ENCODE measurements at places on chromosomes 5 and 9. TPM values are rescaled to one million over a fixed set of nuclear protein-coding genes. Genes with fewer than 3 reads are reported as not detected.

GRCh38 chr9:115747731-115748130 lies 405.9 kb upstream of the PAPPA start:
- no peak for DNase-seq

DNA sequence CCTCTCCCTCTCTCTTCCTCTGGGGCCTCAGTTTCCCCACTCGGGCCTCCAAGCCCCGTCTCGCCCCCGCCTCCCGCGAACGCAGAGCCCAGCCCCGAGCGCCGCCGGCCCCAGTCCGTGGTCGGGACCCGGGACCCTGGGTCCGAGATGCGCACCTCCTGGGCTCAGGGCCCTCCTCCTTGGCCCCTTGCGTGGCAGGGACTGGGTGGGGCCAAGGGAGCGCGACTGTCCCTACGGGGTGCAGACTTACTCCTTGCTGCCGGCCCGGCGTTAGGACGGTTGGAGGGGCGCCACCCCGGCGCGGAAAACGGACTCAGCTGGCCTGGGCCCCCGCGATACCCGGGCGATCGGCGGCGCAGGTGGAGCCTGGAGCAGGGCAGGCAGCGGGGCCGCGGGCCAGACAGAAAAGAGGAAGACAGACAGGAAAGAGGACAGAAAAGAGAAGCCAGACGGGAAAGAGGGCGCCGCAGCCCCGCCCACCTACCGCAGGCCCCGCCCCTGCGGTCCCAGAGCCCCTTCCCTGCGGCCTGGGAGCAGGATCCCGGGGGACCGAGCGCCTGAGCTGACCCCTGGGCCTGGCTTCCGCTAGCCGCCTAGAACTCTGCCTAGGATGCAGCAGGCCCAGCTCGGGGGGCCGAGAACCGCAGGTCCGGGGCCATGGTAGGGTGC lies at the start of gene GBGT1:
GBGT1 (minus strand) TSS at position 411 of the 669 bp plus-strand sequence. CDS start 1,502 bp downstream, outside the sequence.
- no peak for DNase-seq

DNA sequence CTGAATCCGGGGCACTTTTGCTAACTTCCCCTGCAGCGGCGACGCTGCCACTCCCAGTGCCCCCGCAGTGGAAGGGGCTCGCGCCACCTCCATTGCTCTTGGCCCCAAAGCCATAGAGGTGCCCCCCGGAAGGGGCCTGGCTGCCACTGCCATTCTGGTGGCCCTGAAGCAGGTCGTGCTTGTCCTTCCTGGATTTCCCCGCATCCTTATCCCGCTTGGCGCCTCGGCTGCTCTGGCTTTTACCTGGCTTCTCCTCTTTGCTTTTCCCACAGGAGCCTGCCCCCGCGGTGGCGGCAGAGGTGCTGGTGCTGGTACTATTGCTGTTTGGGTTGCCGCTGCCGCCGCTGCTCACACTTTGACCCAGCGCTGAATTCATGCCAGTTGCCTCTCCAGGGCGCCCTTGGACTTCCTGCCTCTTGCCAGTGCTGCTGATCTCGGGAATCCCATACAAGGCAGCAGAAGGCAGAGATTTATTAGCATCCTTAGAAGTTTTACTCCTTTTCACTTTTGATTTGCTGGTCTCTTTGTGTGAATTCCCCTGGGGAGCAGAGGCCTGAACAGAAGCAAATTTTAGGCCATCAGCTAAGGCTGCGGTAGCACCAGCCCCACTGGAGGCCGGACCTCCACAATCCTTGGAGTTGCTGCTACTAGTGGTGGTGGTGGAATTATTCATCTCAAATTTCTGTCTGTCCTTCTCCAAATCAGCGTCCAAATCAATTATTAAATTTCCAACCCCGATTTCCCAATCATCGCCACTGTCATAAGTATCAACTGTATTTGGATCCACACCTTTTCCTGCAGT lies 2.1 kb downstream of the ZNF608 start:
- DNase-seq, result no peak

- DNase-seq, result no peak
These were observed 5.0 kb downstream of the SRD5A1 start for GRCh38 chr5:6638236-6638635.

- DNase-seq, result no peak
These were observed 32.8 kb upstream of the BASP1 start for GRCh38 chr5:17184588-17184987.

DNA sequence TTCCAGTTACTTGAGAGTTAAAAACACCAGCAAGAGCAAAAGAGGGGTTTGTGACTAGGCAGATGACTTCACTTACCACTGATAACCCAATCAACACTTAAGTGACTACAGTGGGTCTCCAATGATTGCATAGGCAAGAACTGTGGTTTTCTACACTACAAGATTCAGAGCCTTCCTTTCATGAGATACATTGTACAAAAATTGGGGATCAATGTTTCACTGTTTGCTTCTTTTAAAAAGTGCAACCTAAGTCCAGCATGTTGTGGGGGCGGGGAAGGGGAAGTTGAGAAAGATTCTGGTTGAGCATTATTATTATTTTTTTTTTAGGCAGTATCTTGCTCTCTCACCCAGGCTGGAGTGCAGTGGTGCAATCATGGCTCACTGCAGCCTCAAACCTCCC lies 3.6 kb downstream of the IQGAP2 start:
- no peak for DNase-seq

DNA sequence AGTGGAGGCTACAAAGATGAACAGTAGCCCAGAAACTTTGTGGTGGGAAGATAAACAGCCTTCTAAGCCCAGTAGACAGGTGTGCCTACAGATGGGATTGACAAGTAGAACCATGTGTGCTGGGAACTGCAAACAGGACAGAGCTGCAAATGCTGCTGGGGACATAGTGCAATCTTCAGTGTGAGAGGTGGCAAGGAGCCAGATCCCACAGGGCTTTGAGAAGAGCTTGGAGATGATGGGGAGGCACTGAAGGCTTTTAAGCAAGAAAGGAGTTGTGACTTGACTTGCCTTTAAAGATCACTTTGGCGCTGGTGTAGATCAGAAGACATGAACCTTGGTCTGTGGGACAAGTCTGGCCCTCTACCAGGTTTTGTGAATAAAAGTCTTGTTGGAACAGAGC lies 675.2 kb downstream of the ACTL7B start:
- DNase-seq, result no peak

DNA sequence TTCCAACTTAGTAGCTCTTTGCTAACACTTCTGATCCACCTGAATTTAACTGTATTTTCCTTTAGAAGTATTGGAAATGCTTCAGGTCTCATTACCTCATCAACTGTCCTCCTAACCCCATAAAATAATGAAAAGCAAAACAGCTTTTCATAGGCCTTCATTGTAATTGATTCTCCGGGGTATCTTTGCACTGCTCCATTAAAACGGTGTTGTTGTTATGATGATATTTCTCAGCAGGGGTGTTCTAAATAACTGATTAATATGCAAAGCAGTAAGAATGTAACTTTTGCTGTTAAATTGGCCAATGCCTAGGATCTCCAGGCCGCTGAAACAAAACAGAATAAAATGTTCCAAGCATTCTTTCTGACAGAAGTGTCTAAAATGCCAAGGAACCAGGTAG lies 1983.2 kb downstream of the EFNA5 start:
- DNase-seq, result no peak

- DNase-seq, result no peak
These were observed 223.1 kb downstream of the GNA14 start for GRCh38 chr9:77424993-77425392.

GRCh38 chr9:8652255-8652654 lies 852.7 kb upstream of the DMAC1 start:
- DNase-seq, result no peak

- DNase-seq, result no peak
These were observed 2.5 kb downstream of the TJP2 start for GRCh38 chr9:69176471-69177171.

- no peak for DNase-seq
These were observed 707 bp downstream of the RMND5B start for GRCh38 chr5:178131446-178131996.

- no peak for DNase-seq
These were observed 159.1 kb upstream of the ACOT12 start for GRCh38 chr5:81552852-81553566.

DNA sequence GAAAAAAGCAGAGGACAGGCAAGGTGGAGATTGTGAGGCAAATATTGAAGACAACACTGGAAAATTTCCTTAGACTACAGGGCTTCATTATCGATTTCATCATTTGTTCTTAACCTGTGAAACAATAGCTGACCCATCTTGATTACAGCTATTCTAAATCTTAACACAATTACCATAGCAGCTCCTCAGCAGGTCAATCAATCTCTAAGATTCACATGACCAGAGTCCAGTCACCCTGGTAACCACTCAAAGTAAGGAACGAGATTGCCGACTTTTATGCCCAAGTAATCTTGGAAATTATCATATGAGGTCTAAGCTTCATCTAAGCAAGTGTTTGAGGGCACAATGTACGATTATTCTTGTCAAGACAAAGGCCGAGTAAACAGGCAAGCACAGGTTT lies 93.8 kb downstream of the TTC39B start:
- no peak for DNase-seq

DNA sequence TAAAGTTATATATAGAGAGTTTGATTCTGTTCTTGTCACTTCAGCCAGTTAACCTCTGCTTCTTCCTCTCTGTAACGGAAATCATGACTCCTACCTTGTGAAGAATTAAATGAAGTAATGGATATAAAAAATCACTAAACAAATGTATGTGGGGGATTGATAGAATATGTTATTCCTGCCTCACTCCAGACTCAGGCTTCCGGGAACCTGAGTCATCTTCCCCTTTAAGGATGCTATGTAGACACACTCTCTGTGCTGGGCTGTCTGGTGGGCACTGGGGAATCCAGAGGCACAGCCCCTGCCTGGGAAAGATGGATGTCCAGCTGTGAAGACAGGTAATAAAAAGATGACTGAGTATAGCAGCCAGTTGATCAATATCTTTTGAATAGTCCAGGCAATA lies 77.4 kb downstream of the ZNF618 start:
- no peak for DNase-seq

GRCh38 chr5:17415321-17415758 lies 82.7 kb upstream of the TAF11L2 start:
- no peak for DNase-seq

DNA sequence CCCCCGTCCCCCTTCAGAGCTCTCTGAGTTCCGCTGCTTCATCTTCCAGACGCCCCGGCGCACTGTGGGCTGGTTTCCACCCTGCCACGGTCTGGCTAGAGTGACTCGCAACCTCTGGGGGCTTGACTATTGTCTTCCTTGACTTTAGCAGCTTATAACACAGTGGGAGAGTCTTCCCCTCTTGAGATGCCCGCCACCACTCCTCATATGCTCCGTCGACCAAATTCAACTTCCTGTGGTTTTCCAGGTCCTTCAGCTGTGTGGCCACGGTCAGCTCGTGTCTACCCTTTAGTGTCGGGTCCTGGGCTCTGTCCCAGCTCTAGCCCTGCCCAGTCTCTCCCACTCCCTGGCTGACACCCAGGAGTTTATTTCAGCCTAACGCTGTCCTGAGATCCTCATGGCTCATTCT lies 28.2 kb upstream of the NCS1 start:
- no peak for DNase-seq

- no peak for DNase-seq
These were observed 189.4 kb downstream of the CCDC192 start for GRCh38 chr5:127892467-127893207.

- DNase-seq, result no peak
These were observed 182.8 kb downstream of the SEMA5A start for GRCh38 chr5:9363026-9363425.

DNA sequence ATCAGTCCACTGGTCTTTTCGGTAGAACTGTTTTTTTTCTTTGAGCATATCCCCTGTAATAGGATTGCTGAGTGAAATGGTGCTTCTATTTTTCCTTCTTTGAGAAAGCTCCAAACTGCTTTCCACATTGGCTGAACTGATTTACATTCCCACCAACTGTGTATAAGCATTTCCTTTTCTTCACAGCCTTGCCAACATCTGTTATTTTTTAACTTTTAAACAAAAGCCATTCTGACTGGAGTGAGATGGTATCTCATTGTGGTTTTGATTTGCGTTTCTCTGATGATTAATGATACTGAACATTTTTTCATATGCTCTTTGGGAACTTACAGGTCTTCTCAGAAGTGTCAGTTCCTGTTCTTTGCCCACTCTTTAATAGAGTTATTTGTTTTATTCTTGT lies 764.7 kb downstream of the MTRR start:
- DNase-seq, result no peak

DNA sequence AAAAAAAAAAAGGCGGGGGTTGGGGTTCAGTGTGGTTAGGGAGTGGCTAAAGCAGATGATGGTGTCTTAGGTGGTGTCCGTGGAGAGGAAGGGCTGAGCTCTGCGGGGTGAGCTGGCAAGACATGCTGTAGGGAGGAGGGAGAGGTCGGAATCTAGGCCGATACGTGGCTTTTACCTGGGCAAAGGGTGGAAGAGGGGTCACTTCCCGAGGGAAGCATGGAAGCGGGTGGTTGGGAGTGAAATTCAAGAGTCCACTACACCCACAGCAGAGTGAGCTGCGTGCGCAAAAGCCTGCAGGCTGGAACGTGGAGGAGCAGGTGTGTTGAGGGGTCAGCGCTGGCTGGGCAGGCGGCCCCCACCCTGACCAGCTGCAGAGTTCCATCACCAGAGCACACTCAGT lies 17.8 kb downstream of the TBC1D9B start:
- DNase-seq, result no peak

GRCh38 chr5:6222121-6222520 lies 156.2 kb downstream of the MED10 start:
- DNase-seq, result no peak

GRCh38 chr5:97297063-97297703 lies 114.1 kb upstream of the RIOK2 start:
- DNase-seq, result peak; percentile 33

DNA sequence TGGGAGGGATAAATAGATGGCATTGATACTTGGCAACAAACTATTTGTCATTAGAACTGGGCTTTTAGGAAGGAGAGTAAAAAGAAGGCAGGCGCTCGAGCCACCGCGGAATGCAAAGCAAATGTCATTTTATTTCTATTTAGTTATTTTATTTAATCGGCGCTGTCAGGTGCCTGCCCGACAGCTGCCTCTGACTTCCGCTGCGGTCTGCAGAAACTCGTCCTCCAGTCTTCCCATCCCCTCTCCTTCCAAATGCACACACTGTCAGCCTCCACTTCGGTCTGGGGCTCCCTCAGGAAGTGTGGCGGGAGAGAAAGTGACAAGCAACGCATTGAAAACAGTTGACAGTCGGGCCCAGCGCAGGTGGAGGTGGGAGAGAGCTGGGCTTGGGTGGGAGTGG lies 29.3 kb downstream of the ASS1 start:
- DNase-seq, result no peak

DNA sequence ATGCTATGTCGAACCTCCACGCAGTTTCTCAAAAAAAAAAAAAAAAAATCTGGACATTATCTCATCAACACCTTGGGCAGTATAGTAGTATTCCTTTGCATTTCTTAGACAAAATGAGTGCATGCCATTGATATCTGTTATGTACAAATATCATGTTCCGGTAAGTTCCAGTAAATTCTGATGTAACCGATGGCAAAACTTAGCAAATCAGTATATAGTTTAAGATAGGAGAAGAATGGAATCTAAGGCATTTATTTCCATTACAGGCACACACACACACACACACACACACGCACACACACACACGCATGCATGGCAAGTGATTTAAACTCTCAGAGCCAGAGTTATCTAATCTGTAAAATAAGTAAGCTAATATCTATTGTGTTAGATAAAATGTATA lies 356.5 kb upstream of the TUSC1 start:
- no peak for DNase-seq

PRRC2B gene
- 189 TPM for polyA plus RNA-seq

PLAC8L1 gene
- 2.4 TPM for polyA plus RNA-seq

ST6GALNAC4 gene
- 9.8 TPM for polyA plus RNA-seq

SPTLC1 gene
- 104 TPM for polyA plus RNA-seq

HTR1A gene
- polyA plus RNA-seq, result not detected

DHX29 gene
- polyA plus RNA-seq, result 47.6 TPM

IFNA13 gene
- polyA plus RNA-seq, result not detected

C5orf58 gene
- polyA plus RNA-seq, result 0.25 TPM

PKD2L2 gene
- 0.48 TPM for polyA plus RNA-seq

IFNA21 gene
- not detected for polyA plus RNA-seq

HAVCR1 gene
- 4.6 TPM for polyA plus RNA-seq
